ENCODE measurements at places on chromosomes 13 and 19.

DNA sequence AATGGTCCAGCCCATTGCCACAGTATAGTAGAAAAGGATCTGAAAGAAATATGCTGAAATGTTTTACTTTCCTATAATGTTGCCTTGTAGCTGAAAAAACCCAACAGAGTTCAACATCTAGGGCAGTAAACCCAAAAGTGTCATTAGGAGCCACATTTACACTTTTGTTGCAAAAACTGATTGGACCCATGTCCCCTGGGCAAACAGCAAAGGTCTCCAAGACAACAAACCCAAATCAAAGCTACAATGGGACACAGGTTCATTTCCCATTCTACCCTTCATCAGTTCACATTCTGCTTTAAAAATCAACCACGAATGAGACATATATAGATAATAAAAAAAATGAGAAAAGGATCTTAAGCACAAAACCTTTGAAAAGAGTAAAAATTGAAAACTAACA, 744.8 kb downstream of the PCDH17 start:
- DNase-seq = no peak

- DNase-seq = no peak
Measured at GRCh38 chr19:50475736-50476223, 527 bp upstream of the EMC10 start.

GRCh38 chr19:35935911-35936737, at the start of gene LRFN3:
TSS of gene LRFN3 (plus strand) at chr19:35936374. CDS start at chr19:35939426, 3,052 bp downstream.
- DNase-seq = peak; percentile 56

GRCh38 chr19:53466726-53467484, 628 bp upstream of the ZNF813 start:
- DNase-seq = no peak

GRCh38 chr13:63433546-63434150, 2018.0 kb upstream of the PCDH20 start:
- DNase-seq = no peak

- DNase-seq = no peak
Measured at GRCh38 chr13:38826182-38826813, 139.4 kb downstream of the FREM2 start.
